ENCODE measurements at places on chromosomes 7 and 10.

DNA sequence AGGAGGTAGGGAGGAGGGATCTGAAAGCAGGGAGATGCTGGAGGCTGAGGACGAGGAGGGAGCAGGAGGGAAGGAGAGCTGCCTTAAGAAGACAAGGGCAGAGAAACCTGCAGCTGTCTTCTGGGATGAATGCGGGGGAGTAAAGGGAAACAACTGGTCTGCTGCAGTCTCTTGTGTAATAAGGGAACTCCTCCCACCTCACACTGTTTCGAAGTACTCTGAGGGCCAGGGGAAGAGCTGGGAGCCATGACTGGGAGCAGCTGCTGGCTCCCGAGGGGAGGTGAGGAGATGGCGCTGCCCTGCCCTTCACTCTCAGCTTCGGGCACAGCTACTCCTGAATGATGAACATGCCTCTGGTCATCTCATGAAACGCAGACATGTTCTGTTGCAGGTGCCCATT lies 65.1 kb downstream of the CLEC2L start:
- DNase-seq: peak; percentile 34

DNA sequence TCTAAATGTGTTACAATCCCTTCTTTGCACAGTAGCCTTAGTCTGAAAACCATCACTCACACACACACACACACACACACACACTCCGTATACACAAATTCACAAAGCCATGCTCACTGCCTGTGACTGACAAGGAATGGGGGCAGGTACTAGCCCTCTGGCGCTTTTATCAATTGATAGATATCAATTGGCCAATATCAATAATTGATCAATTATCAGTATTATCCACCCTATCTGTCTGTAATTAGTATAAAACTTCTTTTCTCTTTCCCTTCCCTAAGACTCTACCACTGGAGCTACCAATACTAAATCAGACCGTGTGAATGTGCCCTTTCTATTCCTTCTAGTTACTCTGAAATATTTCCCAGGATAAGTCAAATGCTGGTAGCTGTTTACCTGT lies 2.1 kb downstream of the DENND11 start:
- DNase-seq: no peak

- DNase-seq: no peak
These were observed 93.2 kb upstream of the ARHGAP21 start for GRCh38 chr10:24816868-24817396.

GRCh38 chr10:35913628-35914027 lies 271.5 kb upstream of the FZD8 start:
- peak; percentile 34 for DNase-seq

DNA sequence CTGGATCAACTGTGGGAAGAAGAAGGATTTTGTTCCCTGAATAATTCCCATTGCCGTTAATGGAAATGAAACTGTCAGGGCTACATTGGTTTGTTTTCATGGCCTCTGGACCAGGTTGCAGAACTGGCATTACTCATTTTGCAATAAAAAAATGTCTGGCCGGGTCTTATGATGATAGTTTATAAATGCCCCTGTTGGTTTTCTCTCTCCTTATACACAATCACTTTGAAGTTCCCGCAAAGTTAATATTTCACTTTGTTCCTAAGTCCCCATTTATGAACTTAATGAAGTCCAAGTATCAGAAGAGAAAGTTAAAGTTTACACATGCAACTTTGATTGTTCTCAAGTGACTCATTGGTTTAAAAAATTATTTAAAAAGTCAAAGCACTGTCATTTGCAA lies 150.7 kb upstream of the PRR15 start:
- DNase-seq: no peak
